ENCODE measurements at places on chromosomes 6 and 20.

DNA sequence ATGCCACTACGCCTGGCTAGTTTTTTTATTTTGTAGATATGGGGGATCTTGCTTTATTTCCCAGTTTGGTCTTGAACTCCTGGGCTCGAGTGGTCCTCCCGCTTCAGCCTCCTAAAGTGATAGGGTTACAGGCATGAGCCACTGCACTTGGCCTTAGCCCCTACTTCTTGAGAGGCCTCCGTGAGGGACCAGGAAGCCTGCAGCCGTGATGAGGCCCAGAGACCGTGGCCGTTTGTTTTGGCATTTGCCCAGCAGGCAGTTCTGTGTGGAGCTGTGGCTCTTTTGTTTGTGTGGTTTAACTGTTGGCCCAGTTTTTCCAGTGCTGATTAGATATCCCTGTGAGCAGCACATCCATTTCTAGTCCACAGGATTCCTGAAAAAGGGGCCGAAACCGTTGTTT lies 39.8 kb downstream of the SRSF3 start:
- DNase-seq, result no peak
- no peak overlapping the region for H3K27ac ChIP-seq
- no peaks in the 10 kb centered on the region for H3K4me1 ChIP-seq
- no peak overlapping the region for H3K4me3 ChIP-seq
- no peaks in the 10 kb centered on the region for H3K27me3 ChIP-seq

GRCh38 chr20:44723391-44723790 lies 8.2 kb downstream of the CCN5 start:
- no peaks in the 10 kb centered on the region for H3K27me3 ChIP-seq
- no peak overlapping the region for H3K27ac ChIP-seq
- no peak overlapping the region for H3K4me3 ChIP-seq
- no peak for DNase-seq
- H3K4me1 ChIP-seq, result no peaks in the 10 kb centered on the region

- H3K27ac ChIP-seq, result no peak overlapping the region
- peaks cover 17% of the 10 kb centered on the region for H3K4me1 ChIP-seq
- no peaks in the 10 kb centered on the region for H3K27me3 ChIP-seq
- no peaks in the 10 kb centered on the region for H3K36me3 ChIP-seq
- no peak overlapping the region for H3K4me3 ChIP-seq
- no peak for DNase-seq
Observed at GRCh38 chr20:57660922-57661745, 40.9 kb upstream of the ZBP1 start.

- H3K36me3 ChIP-seq, result no peaks in the 10 kb centered on the region
- no peak overlapping the region for H3K27ac ChIP-seq
- H3K27me3 ChIP-seq, result no peaks in the 10 kb centered on the region
- H3K4me3 ChIP-seq, result no peak overlapping the region
Observed at GRCh38 chr20:31833130-31833930, 12.1 kb downstream of the FOXS1 start.

- peak; percentile 14 for DNase-seq
- H3K36me3 ChIP-seq, result no peaks in the 10 kb centered on the region
- no peaks in the 10 kb centered on the region for H3K27me3 ChIP-seq
- H3K27ac ChIP-seq, result peak within 1 kb of the TSS; percentile 64
Observed at GRCh38 chr6:130222775-130223174, at the start of gene SAMD3. TSS of gene SAMD3 (minus strand) at chr6:130222951. CDS start at chr6:130215273, 7,678 bp downstream.

DNA sequence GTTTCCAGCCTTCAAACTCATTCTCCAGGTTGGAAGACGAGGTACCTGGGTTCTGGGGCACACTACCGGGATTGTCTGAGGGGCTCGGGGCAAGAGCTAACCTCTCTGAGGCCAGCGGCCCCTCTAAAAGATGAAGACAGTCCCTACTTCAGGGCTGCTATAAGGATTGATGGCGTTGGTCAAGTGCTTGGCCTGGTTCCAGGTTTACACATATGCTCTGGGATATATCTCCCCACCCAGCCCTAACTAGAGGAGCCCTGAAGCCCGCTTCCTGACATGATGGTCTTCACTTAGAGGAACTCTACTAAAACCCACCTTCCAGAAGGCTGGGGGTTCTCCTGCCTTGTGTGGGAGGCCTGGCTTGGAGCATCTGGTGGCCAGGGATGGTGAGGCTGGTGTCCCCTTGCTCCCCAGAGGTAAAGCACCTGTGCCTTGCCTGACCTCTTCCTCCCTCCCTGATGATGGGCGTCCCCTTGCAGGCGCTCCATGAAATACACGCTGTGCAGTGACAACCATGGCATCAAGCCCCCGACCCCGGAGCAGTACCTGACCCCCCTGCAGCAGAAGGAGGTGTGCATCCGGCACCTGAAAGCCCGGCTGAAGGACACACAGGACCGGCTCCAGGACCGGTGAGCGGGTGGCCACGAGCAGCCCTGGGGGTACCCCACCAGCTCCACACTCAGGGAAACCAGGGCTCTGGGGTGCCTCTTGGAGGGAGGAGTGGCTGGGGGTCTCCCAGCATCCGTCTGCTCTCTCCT lies 28.7 kb downstream of the SDCBP2 start:
- peaks cover 19% of the 10 kb centered on the region for H3K4me1 ChIP-seq
- H3K27me3 ChIP-seq, result no peaks in the 10 kb centered on the region
- no peak overlapping the region for H3K4me3 ChIP-seq
- H3K27ac ChIP-seq, result no peak overlapping the region

DNA sequence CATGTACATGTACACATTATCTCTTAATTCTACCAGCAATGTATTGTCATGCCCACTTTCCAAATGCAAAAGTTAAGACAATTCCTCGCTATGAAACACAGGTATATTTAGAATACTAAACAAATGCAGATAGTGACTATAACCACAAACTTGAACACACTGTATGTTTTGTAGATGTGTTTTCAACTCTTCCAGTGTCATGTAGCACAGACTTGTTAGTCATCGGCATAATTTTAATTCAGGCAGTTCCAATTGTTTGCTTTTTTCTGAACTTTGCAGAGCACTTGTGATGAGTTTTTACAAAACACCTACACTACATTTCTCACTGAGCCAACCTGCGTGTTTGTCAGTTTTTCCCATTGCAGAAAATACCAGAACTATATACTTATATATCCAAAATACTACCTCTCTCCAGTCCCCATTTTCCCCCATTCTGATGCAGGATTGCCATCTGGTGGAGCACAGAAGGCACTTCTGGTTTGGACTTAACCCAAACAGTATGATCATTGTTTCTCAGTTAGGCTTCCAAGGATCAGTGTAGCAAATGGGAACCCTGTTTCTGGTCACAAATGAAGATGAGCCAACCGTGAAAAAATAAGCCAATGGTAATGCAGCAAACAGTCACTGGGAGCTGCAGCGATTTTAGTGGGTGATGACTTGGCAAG lies 143.4 kb downstream of the ADGRB3 start:
- H3K27me3 ChIP-seq, result no peaks in the 10 kb centered on the region
- H3K27ac ChIP-seq, result no peak overlapping the region
- H3K4me1 ChIP-seq, result no peaks in the 10 kb centered on the region
- no peaks in the 10 kb centered on the region for H3K36me3 ChIP-seq
- DNase-seq, result no peak
- H3K4me3 ChIP-seq, result no peak overlapping the region

DNA sequence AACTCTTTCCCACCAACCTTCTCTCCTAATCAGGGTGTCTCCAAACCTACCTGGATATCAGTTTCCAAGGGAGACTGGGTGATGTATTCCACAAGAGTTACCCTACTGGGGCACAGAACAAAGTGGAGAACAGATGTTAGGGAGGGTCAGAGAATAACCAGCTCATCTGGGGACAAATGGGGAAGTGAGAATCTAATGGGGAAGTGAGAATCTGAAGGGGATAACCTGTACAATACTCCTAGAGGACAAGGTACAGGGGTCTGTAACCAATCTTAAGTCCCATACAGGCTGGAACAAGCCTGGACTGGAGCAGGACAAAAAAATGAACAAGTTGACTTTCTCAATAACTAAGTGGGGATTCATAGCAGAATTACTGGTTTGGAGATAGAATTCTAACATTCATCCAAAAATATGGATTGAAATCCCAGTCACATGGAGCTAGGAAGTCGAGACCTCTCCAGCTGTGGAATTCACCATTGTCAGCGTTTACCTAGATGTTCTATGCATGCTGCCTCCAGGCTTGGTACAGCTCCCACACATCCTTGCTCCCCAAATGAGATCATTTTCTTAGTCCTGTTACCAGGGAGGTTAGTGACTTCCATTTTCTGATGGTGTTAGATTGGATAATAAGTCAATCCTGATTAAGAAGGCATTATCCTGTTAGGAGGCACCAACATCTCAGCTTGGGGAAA lies 214.8 kb upstream of the MOCS1 start:
- no peaks in the 10 kb centered on the region for H3K27me3 ChIP-seq
- no peak overlapping the region for H3K4me3 ChIP-seq
- no peaks in the 10 kb centered on the region for H3K36me3 ChIP-seq
- DNase-seq, result no peak
- no peaks in the 10 kb centered on the region for H3K4me1 ChIP-seq
- no peak overlapping the region for H3K27ac ChIP-seq

DNA sequence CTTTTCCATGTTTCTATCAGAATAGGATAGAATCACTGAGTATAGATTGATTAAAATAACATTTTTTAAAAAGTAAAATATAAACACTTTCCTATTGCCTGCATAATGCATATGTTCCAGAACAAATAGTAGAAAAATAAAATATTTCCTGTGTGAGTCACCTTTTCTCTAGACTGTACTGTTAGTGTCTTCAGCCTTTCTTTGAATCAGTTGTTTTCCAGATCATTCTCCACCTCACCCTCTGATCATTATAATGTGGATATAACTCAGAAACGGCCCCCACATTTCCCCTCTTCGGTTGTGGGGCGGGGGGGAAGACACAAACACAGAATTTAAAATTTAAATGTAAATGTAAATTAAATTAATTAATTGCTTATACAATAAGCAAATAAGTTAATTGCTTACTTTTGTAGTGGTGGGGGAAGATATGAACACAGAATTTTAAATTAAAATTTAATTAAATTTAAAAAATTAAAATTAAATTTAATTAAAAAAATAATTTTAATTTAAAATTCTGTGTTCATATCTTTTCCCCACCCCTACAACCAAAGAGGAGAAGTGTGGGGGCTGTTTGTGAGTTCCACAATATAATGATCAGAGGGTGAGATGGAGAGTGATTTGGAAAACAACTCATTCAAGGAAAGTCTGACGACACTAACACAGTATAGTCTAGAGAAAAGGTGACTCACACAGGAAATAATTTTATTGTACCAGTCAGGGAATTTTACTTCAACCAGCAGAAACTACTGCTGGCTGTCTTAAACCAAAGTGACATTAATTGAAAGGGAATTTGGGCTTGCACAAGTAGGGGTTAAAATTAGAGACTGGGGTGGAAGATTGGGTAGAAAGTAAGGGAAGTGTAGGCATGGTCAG lies 37.1 kb upstream of the PROKR2 start:
- no peak for DNase-seq
- no peaks in the 10 kb centered on the region for H3K36me3 ChIP-seq
- no peak overlapping the region for H3K4me3 ChIP-seq
- no peak overlapping the region for H3K27ac ChIP-seq
- H3K4me1 ChIP-seq, result no peaks in the 10 kb centered on the region

- H3K4me1 ChIP-seq, result no peaks in the 10 kb centered on the region
- no peak overlapping the region for H3K27ac ChIP-seq
- no peak overlapping the region for H3K4me3 ChIP-seq
- no peaks in the 10 kb centered on the region for H3K36me3 ChIP-seq
Observed at GRCh38 chr6:140833408-140833807, 1299.3 kb upstream of the GJE1 start.

- H3K27me3 ChIP-seq, result no peaks in the 10 kb centered on the region
- no peak for DNase-seq
- H3K4me3 ChIP-seq, result no peak overlapping the region
- H3K27ac ChIP-seq, result no peak overlapping the region
Observed at GRCh38 chr6:14735956-14736486, 509.8 kb upstream of the JARID2 start.

DNA sequence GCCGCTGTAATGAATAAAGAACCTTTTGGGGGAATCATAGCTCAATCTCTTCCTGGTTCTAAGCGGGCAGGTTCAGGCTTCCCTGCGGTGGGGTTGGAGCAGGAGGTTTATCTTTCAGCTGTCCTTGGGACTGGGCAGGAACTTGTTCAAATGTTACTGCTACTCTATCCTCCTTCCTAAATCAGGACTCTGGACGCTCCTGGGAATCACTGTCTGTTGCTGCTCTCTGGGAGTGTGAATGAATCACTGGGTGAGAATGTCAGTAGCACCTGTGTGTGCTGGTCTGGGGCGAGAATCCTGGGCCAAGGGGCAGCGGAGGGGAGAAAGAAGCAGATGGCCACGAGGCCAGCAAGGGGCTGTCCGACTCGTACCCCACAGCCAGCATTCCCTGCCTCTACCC lies 65.4 kb upstream of the ZNFX1 start:
- no peak overlapping the region for H3K4me3 ChIP-seq
- no peaks in the 10 kb centered on the region for H3K4me1 ChIP-seq
- DNase-seq, result no peak

- no peak overlapping the region for H3K27ac ChIP-seq
- H3K4me1 ChIP-seq, result no peaks in the 10 kb centered on the region
- no peak for DNase-seq
- H3K4me3 ChIP-seq, result no peak overlapping the region
- no peaks in the 10 kb centered on the region for H3K27me3 ChIP-seq
Observed at GRCh38 chr6:134714679-134715078, 235.2 kb downstream of the ALDH8A1 start.

GRCh38 chr20:38706509-38706908 lies 17.8 kb upstream of the SLC32A1 start:
- H3K4me1 ChIP-seq, result no peaks in the 10 kb centered on the region
- H3K27ac ChIP-seq, result no peak overlapping the region
- DNase-seq, result no peak
- no peaks in the 10 kb centered on the region for H3K36me3 ChIP-seq

- H3K27ac ChIP-seq, result no peak overlapping the region
- no peaks in the 10 kb centered on the region for H3K27me3 ChIP-seq
- H3K4me1 ChIP-seq, result no peaks in the 10 kb centered on the region
- no peak for DNase-seq
Observed at GRCh38 chr20:9903048-9903655, 64.3 kb upstream of the PAK5 start.

GRCh38 chr20:50372770-50373088 lies 137.5 kb upstream of the PTPN1 start:
- H3K36me3 ChIP-seq, result no peaks in the 10 kb centered on the region
- no peaks in the 10 kb centered on the region for H3K4me1 ChIP-seq
- H3K27me3 ChIP-seq, result no peaks in the 10 kb centered on the region

GRCh38 chr20:20505554-20505953 lies 137.7 kb downstream of the INSM1 start:
- H3K36me3 ChIP-seq, result peaks cover 6% of the 10 kb centered on the region
- H3K27ac ChIP-seq, result no peak overlapping the region
- DNase-seq, result no peak
- H3K4me1 ChIP-seq, result no peaks in the 10 kb centered on the region
- H3K4me3 ChIP-seq, result no peak overlapping the region

- no peak overlapping the region for H3K4me3 ChIP-seq
- DNase-seq, result no peak
- H3K27ac ChIP-seq, result no peak overlapping the region
- H3K36me3 ChIP-seq, result no peaks in the 10 kb centered on the region
- H3K4me1 ChIP-seq, result no peaks in the 10 kb centered on the region
Observed at GRCh38 chr6:9699888-9700287, 715.0 kb downstream of the TFAP2A start.

DNA sequence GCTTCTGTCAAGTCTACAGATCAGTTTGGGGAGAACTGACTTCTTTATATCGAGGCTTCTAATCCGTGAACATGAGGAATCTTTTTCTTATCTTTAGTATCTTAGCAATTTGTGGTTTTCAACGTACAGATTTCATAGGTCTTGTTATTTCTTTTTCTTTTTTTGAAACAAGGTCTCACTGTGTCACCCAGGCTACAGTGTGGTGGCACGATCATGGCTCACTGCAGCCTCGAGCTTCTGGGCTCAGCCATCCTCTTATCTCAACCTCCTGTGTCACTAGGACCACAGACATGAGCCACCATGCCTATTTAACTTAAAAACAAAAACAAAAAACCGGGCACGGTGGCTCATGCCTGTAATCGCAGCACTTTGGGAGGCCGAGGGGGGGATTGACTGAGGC lies 29.3 kb downstream of the DNAJC5 start:
- H3K36me3 ChIP-seq, result peaks cover 12% of the 10 kb centered on the region
- H3K27ac ChIP-seq, result no peak overlapping the region
- no peaks in the 10 kb centered on the region for H3K27me3 ChIP-seq
- H3K4me3 ChIP-seq, result no peak overlapping the region
- no peaks in the 10 kb centered on the region for H3K4me1 ChIP-seq

Measured in CD8-positive, alpha-beta memory T cell (primary cell).